ENCODE measurements at places on chromosomes 12 and 14. TPM values are rescaled to one million over a fixed set of nuclear protein-coding genes. Genes with fewer than 3 reads are reported as not detected.

DNA sequence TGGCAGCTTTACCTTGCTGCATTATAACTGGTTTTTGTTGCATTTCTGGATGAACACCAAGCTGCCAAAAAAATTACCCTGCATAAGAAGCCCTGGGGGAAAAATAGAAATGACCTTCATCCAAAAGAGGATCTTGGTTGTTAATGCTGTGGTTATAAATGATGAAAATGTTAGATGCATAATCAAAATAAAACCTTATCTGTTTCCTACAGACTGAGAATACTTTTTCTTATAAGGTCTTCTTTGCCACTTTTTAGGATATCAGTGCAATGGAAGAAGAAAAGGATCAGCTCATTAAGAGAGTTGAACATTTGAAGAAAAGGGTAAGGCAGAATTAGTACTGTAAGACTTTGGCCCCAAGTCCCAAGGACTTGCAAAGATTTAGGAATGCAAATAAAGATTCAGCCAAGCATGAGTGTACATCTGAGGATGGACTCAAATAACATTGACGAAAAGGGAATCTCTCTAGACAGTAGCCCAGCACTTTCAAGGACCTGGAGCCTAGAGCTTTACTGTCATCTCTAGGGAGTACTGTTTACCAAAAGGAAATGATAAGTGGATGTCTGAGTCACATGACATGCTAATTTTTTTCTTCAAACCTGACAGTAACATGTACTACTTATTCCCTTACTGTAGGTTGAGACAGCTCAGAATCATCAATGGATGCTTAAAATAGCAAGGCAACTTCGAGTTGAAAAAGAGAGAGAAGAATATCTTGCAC is 10.7 kb downstream of the IFT81 start:
- H3K27me3 ChIP-seq, result no peaks in the 10 kb centered on the region
- no peak overlapping the region for H3K27ac ChIP-seq
- H3K36me3 ChIP-seq, result peaks cover 62% of the 10 kb centered on the region
- no peak overlapping the region for H3K4me3 ChIP-seq

Gene OR6C6
- total RNA-seq, result not detected

Gene FGF23
- 0.32 TPM for total RNA-seq

Gene APOLD1
- 3.7 TPM for total RNA-seq

DNA sequence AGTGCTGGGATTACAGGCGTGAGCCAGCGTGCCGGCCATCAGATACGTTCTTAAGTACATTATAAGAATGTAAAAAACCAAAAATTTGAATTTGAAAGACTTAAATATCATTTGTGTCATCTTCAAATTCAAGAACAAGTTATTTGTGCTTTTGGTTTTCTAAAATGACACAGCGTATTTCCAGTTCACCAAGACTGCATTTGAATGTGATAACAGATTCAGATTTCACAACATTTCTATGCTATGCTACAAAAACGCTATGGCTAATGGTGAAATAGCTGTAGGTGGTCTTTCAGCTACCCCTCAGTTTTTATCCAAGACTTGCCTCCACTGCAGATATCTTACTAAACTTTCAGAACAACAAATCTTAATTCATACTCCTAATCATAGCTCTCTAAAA is 46.7 kb downstream of the APPL2 start:
- no peak overlapping the region for H3K4me3 ChIP-seq
- no peaks in the 10 kb centered on the region for H3K4me1 ChIP-seq
- H3K36me3 ChIP-seq, result peaks cover 71% of the 10 kb centered on the region
- no peaks in the 10 kb centered on the region for H3K27me3 ChIP-seq
- no peak overlapping the region for H3K27ac ChIP-seq

Gene SCNN1A
- 87.7 TPM for total RNA-seq

GRCh38 chr14:39680777-39681176 is 248.5 kb upstream of the FBXO33 start:
- H3K27ac ChIP-seq, result no peak overlapping the region
- no peak overlapping the region for H3K4me3 ChIP-seq
- H3K27me3 ChIP-seq, result peaks cover 4% of the 10 kb centered on the region

Gene OASL
- not detected for total RNA-seq

- H3K4me3 ChIP-seq, result peak overlapping the region; percentile 72
- no peaks in the 10 kb centered on the region for H3K36me3 ChIP-seq
- peak; percentile 96 for DNase-seq
- no peak overlapping the region for H3K27ac ChIP-seq
Measured at GRCh38 chr12:52307836-52308805, 13.1 kb downstream of the KRT83 start.

GRCh38 chr12:4794491-4794890 is 74.3 kb downstream of the GALNT8 start:
- H3K4me3 ChIP-seq, result no peak overlapping the region
- no peak overlapping the region for H3K27ac ChIP-seq
- H3K27me3 ChIP-seq, result peaks cover 23% of the 10 kb centered on the region
- no peaks in the 10 kb centered on the region for H3K4me1 ChIP-seq
- DNase-seq, result no peak

DNA sequence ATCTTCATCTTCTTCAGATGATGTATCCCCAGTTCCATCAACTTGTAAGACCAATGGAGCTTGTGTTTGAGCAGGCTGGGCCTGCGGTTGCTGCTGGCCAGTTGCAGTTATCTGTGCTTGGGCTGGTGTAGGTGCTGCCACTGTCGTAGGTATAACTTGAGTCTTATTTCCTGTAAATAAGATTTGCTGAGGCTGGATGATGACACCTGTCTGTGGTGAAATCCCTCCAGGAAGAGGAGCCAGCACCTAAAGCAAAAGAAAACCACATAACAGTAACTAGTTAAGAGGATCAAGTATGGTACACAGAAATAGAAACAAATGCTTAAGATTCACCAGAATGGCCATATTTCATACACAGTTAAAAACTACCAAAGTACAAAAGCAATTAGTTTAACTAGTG is 28.2 kb downstream of the GTF2A1 start:
- no peaks in the 10 kb centered on the region for H3K27me3 ChIP-seq
- no peak for DNase-seq
- peaks cover 85% of the 10 kb centered on the region for H3K36me3 ChIP-seq
- H3K27ac ChIP-seq, result no peak overlapping the region
- H3K4me1 ChIP-seq, result no peaks in the 10 kb centered on the region

Gene AICDA
- total RNA-seq, result not detected

DNA sequence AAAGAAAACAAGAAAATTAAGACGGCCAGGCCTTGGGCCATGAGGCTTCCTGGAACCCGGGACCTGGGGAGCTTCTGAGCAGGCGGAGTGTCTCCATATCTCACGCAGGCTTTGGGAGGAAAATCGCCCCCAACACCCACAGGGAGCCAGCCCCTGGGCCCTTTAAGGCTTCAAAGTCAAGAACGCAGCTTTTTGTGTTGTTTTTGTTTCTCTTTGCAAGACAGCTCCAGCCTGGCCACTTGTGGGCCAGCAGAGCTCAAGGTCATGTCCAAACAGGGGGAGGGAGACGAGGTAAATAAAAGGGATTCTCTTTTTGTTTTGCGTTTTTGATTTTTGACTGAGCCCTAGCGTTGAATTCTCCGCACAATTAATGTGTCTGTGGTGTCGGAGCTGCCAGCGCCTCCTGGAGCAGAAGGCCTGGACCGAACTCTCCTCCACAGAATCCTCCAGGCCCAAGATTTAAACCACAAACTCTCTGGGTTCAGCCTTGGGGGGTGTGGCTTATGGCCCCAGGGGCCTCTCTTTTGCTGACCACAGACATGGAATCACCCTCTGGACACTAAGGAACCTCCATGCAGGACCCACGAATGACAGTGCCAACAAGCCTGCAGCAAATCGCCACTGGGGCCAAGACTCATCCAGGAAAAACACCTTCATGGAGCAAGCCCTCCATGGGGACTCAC is 8.2 kb downstream of the SCARB1 start:
- H3K27ac ChIP-seq, result no peak overlapping the region
- no peak for DNase-seq
- no peak overlapping the region for H3K4me3 ChIP-seq
- H3K36me3 ChIP-seq, result no peaks in the 10 kb centered on the region
- no peaks in the 10 kb centered on the region for H3K4me1 ChIP-seq

Data from endodermal cell (in vitro differentiated cells).